ENCODE measurements at places on chromosomes 3 and 15.

GRCh38 chr3:58357402-58357801 is 24.7 kb downstream of the PXK start:
- DNase-seq = no peak

- no peak for DNase-seq
These were observed 156.6 kb downstream of the MYRIP start for GRCh38 chr3:39965997-39966396.

GRCh38 chr3:10977892-10978510 is 14.5 kb upstream of the SLC6A1 start:
- DNase-seq = no peak

GRCh38 chr3:87076946-87077345 is 86.0 kb upstream of the VGLL3 start:
- no peak for DNase-seq

DNA sequence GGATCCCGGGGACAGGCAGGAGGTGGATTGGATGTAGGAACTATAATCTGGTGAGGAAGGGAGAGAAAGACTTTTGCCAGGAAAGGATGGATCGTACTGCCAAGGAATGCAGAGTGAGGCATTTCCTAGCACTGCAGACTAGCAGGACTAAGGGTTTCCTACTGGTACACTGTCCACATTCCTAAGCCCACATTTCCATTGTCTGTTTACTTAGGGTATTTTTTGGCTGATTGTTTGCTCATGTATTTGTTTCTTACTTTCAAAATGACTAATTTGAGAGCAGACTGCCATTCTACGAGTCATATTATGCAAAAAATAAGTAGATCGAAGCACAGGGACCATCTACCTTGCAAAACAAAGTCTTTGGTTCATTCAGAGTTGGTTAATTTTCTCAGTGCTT is 1029.5 kb upstream of the NR2F2 start:
- no peak for DNase-seq

DNA sequence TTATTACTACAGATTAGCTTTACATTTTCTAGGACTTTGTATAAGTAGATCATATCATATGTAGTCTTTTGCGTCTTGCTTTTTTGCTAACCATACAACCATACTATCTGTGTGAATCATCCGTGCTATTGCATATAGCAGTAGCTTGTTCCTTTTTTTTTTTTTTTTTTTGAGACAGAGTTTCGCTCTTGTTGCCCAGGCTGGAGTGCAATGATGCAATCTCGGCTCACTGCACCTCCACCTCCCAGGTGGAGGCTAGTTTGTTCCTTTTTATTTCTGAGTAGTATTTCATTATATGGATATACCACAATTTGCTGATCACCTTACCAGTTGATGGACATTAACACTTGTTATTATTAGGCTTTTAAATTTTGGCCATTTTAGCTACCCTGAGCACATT is 54.5 kb upstream of the TBL1XR1 start:
- DNase-seq = no peak

GRCh38 chr3:134348524-134348923 is 25.7 kb downstream of the AMOTL2 start:
- no peak for DNase-seq

DNA sequence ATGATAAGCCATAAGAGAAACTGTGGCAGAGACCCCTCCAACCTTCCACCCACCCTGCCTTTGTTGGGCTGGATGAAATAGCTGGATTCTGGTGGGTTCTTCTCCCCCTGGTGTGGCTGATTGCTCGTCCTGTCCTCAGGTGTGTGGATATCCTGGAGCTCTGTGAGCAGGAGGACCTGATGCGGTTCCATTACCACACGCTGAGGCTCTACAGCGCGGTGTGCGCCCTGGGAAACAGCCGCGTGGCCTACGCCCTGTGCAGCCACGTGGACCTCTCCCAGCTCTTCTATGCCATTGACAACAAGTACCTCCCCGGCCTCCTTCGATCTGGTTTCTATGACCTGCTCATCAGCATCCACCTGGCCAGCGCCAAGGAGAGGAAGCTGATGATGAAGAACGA is 306.3 kb upstream of the CHRM5 start:
- no peak for DNase-seq

GRCh38 chr3:65077124-65077523 is 389.3 kb upstream of the ADAMTS9 start:
- no peak for DNase-seq

GRCh38 chr15:98738689-98739401 is 90.5 kb downstream of the IGF1R start:
- no peak for DNase-seq

- no peak for DNase-seq
These were observed 79.2 kb upstream of the ARHGEF3 start for GRCh38 chr3:56880720-56881575.

DNA sequence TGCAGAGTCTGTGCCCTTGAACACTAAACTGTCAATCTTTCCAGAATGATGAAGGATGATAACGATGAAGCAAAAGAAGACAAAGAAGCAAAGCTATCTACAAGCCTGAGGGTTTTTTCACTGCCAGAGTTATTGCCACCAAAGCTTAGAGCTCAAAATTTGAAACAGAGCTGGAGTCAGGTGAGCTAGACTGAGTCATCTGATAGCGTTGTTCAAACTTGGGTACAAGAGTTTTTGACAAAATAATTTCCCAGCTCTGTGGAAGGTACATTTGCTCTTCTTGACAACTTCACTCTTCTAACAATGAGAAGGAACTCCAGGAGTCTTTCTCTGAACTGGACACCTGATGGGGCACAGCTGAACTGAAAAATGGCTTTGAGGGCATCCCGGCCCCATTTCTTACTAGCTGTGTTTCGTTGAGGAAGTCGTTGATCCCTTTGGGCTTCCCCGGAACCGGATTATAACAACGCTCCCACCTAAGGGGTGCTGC is 715 bp downstream of the MCCC1 start:
- DNase-seq = no peak

GRCh38 chr15:78327466-78327865 is 12.7 kb upstream of the CRABP1 start:
- no peak for DNase-seq

- no peak for DNase-seq
These were observed 55.2 kb downstream of the TMOD3 start for GRCh38 chr15:51884517-51885236.

DNA sequence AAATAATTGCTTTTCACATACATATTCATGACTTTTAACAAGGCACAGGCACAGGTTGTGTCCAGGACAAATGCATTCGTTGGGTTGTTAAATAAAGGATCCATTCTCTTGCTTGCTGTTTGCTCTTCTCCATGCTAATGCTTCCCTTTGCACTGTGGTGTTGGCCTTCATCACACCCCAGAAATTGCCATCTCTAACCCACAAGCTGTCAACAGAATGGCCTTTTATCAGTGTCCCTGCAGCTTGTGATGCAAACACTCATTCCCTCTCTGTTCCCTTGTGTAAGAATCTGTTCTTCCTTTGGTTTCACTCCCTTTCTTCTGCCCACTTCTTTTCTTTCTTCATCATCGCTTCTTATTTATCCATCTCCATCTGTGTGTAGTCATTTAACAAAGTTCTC is 72.2 kb downstream of the SLC7A14 start:
- DNase-seq = no peak

DNA sequence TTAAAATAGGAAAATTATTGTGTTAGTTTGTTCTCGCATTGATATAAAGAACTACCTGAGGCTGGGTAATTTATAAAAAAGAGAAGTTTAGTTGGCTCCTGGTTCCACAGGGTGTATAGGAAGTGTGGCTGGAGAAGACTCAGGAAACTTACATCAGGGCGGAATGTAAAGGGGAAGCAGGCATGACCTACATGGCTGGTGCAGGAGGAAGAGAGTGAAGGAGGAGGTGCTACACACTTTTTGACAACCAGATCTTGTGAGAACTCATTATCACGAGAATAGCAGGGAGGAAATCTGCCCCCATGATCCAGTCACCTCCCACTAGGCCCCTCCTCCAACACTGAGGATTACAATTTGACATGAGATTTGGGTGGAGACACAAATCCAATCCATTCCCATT is 490.7 kb downstream of the RBMS3 start:
- no peak for DNase-seq

- DNase-seq = no peak
These were observed 384.7 kb downstream of the MFSD1 start for GRCh38 chr3:159186581-159186980.

- DNase-seq = no peak
These were observed 40.6 kb downstream of the AMOTL2 start for GRCh38 chr3:134333522-134334181.

DNA sequence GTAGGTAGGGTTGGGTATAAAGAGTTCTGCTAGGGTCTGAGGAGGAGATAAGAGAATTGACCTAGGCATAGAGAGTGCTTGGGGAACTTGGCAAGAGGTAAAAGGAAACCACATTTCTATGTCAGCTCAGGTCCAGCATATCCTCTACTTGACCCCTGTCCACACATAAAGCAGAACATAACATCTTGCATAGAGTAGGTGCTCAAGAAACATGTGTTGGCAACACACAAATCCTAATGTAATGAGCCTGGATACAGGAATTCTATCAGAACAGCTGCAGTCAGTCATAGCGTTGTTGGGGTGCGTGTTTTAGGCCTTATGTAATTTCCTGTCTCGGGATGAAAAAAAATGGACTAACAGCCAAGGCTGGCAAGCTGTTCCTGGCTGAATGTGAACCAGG is 35.0 kb upstream of the PLCL2 start:
- DNase-seq = no peak
